Esophagus squamous epithelium (tissue), 5 donors: ENCODE measurements at places on chromosomes 2 and 18.

- no peak for DNase-seq
Observed at GRCh38 chr2:161170958-161171932, 11.0 kb downstream of the TANK start.

DNA sequence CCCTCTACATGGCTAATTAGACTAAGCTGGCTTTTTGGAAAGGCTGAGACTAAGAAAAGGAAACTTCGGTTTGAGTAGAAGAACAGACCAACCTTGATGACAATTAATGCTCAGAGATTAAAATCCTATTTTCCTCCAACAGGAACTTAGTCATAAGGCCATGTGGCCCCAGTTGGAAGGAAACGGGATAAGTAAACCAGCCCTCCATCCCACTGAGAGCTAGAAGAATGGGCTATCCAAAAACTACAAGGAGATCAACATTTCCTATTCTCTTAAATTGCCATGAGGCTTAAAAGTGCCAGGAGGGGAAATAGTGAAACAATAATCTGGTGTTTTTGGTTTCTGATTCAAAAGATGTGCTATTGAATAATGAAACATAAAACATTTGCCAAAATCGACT is 216.6 kb downstream of the PAX3 start:
- DNase-seq = no peak

DNA sequence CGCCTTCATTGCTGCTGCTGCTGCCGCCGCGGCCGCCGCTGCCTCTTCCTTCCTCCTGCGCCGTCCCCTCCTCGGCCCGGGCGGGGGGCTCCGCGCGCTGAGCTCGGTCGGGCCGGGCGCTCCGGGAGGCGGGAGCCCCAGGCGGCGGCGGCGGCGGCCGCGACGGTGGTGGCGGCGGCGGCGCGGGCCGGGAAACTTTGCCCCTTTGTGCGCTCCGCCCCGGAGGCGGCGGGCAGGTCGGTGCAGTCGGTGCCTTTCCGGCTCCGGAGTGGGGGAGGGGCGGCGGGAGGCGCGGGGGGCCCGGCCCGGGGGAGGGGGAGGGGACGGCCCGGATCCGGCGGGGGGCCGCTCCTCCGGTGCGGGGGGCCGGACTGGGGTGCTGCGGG is 205 bp downstream of the TET3 start:
- DNase-seq = no peak

GRCh38 chr2:206028101-206028500 is 57.9 kb downstream of the INO80D start:
- no peak for DNase-seq

DNA sequence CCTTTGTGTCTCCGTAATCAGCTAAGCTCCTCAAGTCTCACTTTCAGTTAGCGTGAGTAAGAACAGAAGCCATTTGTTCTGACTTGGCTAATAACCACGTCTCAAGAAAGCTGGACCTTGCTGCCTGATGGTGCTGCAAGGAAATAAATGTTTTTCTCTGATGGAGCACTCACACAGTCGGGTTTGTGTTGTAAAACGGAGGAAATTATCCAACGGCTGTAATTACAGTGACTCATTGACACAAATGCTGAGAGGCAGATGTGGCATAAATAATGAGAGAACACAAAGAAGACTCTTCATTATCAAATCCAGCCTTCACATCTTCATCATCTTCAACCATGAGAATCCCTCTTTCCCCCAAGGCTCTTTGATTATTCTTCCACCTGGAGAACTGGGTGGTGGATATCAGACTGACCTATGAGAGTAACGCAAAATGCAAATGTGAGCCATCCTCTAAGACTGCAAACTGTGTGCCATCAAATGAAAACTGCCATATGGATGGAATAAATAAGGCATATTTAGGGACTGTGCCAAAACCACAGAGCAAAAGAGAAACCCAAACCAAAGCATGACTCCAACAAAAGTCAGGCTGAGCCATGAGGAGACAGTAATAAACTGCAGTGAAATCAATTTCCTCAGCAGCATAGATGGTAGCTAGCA is 252.6 kb downstream of the RND3 start:
- no peak for DNase-seq

- no peak for DNase-seq
Observed at GRCh38 chr2:227774011-227774624, 28.4 kb downstream of the SCYGR8 start.

GRCh38 chr18:3032721-3033120 is 19.8 kb upstream of the LPIN2 start:
- DNase-seq = no peak

- no peak for DNase-seq
Observed at GRCh38 chr2:195488567-195488966, 168.5 kb upstream of the SLC39A10 start.

GRCh38 chr2:86300496-86300895 is 36.9 kb downstream of the REEP1 start:
- no peak for DNase-seq

DNA sequence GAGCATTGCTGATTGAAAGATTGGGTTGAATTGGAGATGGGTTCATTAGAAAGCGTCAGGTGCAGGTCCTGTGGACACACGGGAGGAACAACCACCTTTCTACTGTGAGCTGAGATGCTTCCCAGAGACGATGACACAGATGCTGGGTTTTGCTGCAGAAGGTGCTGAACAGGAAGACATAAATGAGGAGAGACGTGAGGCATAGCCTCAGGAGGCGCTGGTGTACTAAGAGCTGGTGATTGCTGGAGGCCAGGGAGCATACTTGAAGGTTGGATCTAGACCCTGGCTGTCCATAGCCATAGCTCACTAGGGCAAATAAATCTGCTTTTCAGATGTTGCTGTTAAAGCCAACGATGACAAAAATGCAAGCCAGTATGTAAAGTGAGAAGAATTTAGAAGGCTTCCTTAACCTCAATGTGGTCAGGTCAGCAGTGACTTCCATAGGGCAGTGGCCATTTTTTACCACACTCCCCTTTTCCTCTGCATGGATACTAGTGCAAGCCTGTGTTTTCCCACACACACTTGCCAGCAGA is 153.7 kb downstream of the SOX11 start:
- DNase-seq = no peak

- no peak for DNase-seq
Observed at GRCh38 chr2:28300485-28301341, 91.9 kb upstream of the FOSL2 start.

GRCh38 chr2:62991605-62992004 is 59.0 kb upstream of the OTX1 start:
- DNase-seq = no peak

GRCh38 chr2:239042046-239042445 is 194.2 kb downstream of the TWIST2 start:
- no peak for DNase-seq
